ENCODE measurements at places on chromosomes 4 and X. TPM values are rescaled to one million over a fixed set of nuclear protein-coding genes. Genes with fewer than 3 reads are reported as not detected.

The IQCM gene
- not detected for total RNA-seq

The CCSER1 gene
- 0.80 TPM for total RNA-seq

The HTT-AS gene
- not detected for total RNA-seq

The VCX2 gene
- total RNA-seq: not detected

The IGBP1 gene
- 47.1 TPM for total RNA-seq

The PNMA5 gene
- total RNA-seq: not detected

The PSAPL1 gene
- total RNA-seq: not detected

The SLC9B1 gene
- total RNA-seq: not detected

The GJB1 gene
- not detected for total RNA-seq

The HPSE gene
- 2.1 TPM for total RNA-seq

The CXXC4 gene
- total RNA-seq: 0.57 TPM
